Esophagus squamous epithelium (tissue), 5 donors: ENCODE measurements at places on chromosomes 16 and 17. TPM values are rescaled to one million over a fixed set of nuclear protein-coding genes. Genes with fewer than 3 reads are reported as not detected.

- H3K4me1 ChIP-seq, result no peaks in the 10 kb centered on the region
- peak overlapping the region; percentile 86 for H3K27ac ChIP-seq
- no peak overlapping the region for H3K4me3 ChIP-seq
These were observed 40.4 kb upstream of the DHX8 start for GRCh38 chr17:43443381-43443780.

- peaks cover 42% of the 10 kb centered on the region for H3K36me3 ChIP-seq
- H3K4me3 ChIP-seq, result no peak overlapping the region
- no peaks in the 10 kb centered on the region for H3K27me3 ChIP-seq
- H3K27ac ChIP-seq, result no peak overlapping the region
These were observed 211.2 kb downstream of the RPTOR start for GRCh38 chr17:80755650-80756405.

DNA sequence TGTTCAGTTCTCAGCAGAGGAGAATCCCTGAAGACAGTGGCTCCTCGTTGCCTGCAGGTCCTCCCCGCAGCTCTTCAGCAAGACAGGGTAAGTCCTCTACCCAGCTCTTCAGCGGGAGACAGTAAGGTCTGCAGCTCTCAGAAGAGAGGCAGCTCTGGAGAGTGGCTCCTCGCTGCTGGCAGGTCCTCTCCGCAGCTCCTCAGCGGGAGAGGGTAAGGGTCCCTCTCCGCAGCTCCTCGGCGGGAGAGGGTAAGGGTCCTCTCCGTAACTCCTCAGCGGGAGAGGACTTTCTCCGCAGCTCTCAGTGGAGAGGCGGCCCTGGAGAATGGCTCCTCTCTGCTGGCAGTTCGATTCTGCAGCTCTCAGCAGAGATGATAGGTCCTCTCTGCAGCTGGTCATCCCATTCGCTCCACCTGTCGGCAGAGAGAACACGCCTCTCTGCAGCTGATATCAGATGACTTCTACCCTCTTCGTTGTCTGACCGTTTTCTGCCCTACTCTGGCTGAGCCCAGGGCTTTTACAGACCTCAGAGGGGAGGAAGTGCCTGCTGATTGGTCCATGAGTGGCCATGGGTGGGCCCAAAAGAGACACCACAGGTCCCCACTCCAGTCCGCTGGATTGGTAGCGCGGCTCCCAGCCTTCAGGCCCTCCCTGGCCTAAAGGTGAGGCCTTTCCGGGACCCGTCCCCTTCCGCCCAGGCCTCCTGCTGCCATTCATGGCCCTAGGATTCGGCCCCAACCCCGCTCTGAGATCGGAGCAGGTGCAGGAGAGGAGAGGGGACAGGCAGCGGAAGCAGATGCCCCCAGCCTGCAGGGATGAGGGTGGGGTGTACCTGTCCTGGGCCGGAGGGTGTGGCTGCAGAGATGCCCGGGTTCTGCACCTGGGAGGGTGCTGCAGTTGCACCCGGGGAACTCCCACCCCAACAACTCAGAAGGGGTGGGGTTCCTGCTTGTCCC lies 11.9 kb upstream of the SHCBP1 start:
- H3K4me3 ChIP-seq, result no peak overlapping the region
- H3K4me1 ChIP-seq, result no peaks in the 10 kb centered on the region
- no peaks in the 10 kb centered on the region for H3K27me3 ChIP-seq
- H3K27ac ChIP-seq, result no peak overlapping the region

DNA sequence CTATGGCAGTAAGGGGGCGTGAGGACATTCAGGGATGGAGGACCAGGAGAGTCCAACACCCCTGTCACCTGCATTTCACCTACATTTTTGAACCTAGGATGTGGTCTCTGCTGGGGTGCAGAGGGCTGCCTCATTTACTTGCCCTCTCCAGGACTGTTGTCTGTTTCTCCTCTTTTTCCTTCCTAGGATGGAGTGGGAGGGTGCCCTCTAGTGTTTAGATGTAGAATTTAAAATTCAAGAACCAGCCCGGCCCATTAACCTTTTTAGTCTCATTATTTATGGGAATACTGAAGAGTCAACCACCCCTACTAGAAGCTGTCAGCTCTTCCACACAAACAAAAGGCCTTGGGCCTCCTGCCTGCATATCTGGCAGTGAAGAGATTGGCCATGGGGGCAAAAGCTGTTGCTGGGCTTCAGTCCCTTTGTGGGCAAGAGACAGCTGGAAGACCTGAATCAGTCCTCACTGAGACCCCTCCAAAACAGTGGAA lies 2.5 kb upstream of the STARD3 start:
- no peaks in the 10 kb centered on the region for H3K36me3 ChIP-seq
- no peak for DNase-seq
- H3K27ac ChIP-seq, result no peak overlapping the region
- no peak overlapping the region for H3K4me3 ChIP-seq
- peaks cover 63% of the 10 kb centered on the region for H3K4me1 ChIP-seq
- H3K27me3 ChIP-seq, result peaks cover 23% of the 10 kb centered on the region

GRCh38 chr17:68800751-68801150 lies 154.4 kb downstream of the ABCA8 start:
- no peaks in the 10 kb centered on the region for H3K36me3 ChIP-seq
- no peak overlapping the region for H3K27ac ChIP-seq
- no peak for DNase-seq
- H3K4me1 ChIP-seq, result no peaks in the 10 kb centered on the region

DNA sequence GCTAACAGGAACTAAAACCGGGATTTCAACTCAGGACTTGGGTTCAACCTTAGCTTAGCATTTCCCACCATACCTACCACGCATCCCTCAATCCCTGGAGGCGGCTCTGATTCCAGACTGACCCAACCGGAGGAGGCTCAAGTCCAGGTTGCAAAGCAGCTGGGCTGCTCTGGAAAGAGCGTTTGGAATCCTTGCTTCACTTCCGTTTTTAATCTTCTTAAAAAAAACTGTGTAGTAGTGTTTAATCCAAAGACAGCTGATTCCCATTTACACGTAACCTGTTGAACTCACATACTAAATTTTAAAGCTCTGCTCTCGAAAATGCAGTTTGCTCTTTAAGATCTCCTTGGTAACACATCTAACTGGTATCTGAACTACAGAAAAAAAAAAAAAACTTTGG lies 50.0 kb downstream of the NXN start:
- DNase-seq, result no peak
- H3K4me1 ChIP-seq, result peaks cover 47% of the 10 kb centered on the region
- H3K27me3 ChIP-seq, result no peaks in the 10 kb centered on the region
- peaks cover 4% of the 10 kb centered on the region for H3K36me3 ChIP-seq
- no peak overlapping the region for H3K27ac ChIP-seq
- H3K4me3 ChIP-seq, result no peak overlapping the region

DNA sequence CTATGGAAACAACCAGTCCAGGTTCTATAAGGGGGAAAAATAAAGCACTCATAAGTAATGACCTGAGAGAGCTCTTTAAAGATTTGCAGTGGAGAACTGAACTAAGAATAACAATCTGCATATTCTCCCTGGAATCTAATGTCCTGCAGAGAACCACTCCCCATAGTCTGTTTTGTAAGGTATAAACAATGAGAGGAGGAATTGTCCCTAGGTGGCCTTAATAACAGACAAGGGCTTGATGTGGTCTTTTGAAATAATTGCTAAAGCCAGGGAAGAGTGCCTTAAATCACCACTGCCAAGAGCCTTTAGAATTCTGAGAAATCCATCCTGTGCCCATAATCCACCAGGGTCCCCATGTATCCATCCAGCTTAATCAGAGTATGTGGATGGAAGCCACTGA lies 106.3 kb downstream of the CDH11 start:
- H3K27me3 ChIP-seq, result no peaks in the 10 kb centered on the region
- no peak overlapping the region for H3K4me3 ChIP-seq
- DNase-seq, result no peak
- no peaks in the 10 kb centered on the region for H3K4me1 ChIP-seq
- H3K27ac ChIP-seq, result no peak overlapping the region
- H3K36me3 ChIP-seq, result no peaks in the 10 kb centered on the region

DNA sequence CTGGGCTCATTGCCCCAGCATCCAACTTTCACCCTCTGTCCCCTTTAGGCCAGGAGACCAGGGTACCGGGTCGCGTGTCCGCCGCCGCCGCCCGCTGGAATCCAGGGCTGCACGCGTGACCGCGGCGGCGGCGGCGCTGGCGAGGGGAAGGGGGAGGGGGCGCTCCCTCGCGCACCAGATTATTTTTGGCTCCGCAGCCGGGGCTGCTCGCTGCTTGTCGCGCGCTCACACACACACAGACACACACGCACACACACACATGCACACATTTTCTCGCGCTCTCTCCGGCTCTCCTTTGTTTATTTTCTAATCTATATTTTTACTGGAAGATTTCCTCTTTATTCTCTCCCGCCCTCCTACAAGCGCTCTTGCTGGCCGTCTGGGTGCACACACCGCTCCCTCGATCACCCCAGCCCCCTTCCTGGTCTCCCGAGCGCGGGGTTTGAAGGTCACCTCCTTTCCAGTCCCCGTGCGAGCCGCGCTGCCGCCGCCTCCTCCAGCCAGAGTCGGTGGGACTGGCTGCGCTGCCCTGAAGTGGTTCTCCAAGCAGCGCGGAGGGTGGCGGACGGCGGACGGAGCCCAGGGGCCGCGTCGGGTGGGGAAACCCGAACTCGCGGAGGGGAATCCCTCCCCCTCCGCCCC lies 921.4 kb upstream of the EEF2KMT start:
- no peak overlapping the region for H3K27ac ChIP-seq
- no peaks in the 10 kb centered on the region for H3K4me1 ChIP-seq
- no peak for DNase-seq

DNA sequence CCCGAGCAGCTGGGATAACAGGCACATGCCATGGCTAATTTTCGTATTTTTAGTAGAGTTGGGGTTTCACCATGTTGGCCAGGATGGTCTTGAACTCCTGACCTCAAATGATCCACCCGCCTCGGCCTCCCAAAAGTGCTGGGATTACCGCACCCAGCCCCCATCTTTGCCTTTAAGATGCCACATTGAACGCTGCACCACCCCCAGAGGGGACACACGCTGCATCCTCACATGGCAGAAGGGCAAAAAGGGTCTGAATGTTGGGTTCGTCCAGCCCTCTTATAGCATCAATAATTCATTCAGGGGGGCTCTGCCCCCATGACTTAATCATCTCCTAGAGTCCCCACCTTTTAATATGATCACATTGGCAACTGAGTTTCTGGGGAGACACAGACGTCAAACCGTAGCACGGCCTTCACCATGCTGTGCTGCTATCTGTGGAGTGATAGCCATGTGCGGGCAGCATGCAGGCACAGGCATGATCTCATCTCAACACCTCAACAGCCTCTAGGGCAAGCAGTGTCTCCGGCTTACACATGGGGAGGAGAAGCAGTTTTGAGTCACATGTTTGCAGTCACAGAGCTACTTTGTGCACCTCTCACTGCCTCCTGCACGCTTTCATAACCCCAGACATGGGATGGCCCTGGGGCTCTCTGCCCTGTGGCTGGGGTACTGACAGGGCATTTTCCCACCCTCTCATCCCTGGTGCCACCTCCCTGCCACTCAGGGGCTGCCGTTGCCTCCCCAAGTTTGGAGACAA lies 30.0 kb downstream of the IL21R start:
- no peaks in the 10 kb centered on the region for H3K4me1 ChIP-seq
- no peak overlapping the region for H3K4me3 ChIP-seq

GRCh38 chr17:82247856-82248671 lies 19.2 kb downstream of the SLC16A3 start:
- peaks cover 28% of the 10 kb centered on the region for H3K4me1 ChIP-seq
- DNase-seq, result no peak
- H3K36me3 ChIP-seq, result peaks cover 85% of the 10 kb centered on the region
- H3K27me3 ChIP-seq, result no peaks in the 10 kb centered on the region
- H3K4me3 ChIP-seq, result no peak overlapping the region

DNA sequence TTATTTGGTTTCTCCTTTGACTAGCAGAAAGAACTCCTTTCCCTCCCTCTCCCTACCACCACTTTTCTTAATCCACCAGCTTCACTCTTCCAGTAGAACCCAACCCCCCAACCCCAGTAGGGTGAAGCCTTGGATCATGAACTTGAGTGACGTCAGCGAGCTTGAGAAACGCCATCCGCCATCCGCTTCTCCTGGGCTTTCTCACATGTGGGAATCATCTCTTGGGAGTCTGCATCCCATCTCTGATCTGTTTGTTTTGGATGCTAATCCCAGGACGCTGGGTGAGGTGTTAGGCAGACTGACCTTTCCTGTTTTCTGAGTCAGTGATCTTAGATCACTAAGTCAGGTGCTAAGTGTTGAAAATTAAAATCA lies 16.0 kb upstream of the SOX9 start:
- H3K27ac ChIP-seq, result no peak overlapping the region
- no peaks in the 10 kb centered on the region for H3K4me1 ChIP-seq
- no peaks in the 10 kb centered on the region for H3K27me3 ChIP-seq
- no peak for DNase-seq
- no peaks in the 10 kb centered on the region for H3K36me3 ChIP-seq
- H3K4me3 ChIP-seq, result no peak overlapping the region

DNA sequence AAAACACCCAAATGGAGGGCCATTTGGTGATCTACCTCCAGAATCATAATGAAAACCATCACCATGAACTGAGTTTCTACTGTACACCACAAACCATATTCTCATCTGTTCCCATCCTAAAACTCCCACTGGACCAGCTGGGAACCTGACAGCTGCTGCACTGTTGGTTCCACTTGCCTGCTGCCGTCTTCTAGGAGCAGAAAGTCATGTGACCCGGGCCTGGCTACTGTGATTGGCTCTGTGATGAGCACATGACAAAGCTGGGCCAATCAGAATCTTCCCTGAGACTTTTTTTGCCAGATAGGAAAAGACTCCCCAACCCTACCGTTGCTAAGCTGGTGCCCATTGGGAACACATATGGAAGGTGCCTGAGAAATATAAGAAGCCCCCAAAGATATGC lies 264.2 kb downstream of the MRTFB start:
- no peaks in the 10 kb centered on the region for H3K27me3 ChIP-seq
- no peaks in the 10 kb centered on the region for H3K36me3 ChIP-seq
- no peak overlapping the region for H3K27ac ChIP-seq
- H3K4me1 ChIP-seq, result peaks cover 3% of the 10 kb centered on the region

GRCh38 chr17:9932491-9932890 lies 27.4 kb upstream of the RCVRN start:
- no peaks in the 10 kb centered on the region for H3K36me3 ChIP-seq
- H3K4me3 ChIP-seq, result no peak overlapping the region
- no peaks in the 10 kb centered on the region for H3K4me1 ChIP-seq
- H3K27ac ChIP-seq, result no peak overlapping the region
- H3K27me3 ChIP-seq, result no peaks in the 10 kb centered on the region
- no peak for DNase-seq

- no peaks in the 10 kb centered on the region for H3K27me3 ChIP-seq
- no peak overlapping the region for H3K27ac ChIP-seq
- no peak overlapping the region for H3K4me3 ChIP-seq
These were observed 83.3 kb downstream of the GSG1L start for GRCh38 chr16:27980076-27980775.

- peaks cover 11% of the 10 kb centered on the region for H3K4me1 ChIP-seq
- H3K4me3 ChIP-seq, result no peak overlapping the region
- H3K27me3 ChIP-seq, result no peaks in the 10 kb centered on the region
- H3K36me3 ChIP-seq, result no peaks in the 10 kb centered on the region
- DNase-seq, result no peak
These were observed 50.3 kb downstream of the ZFPM1 start for GRCh38 chr16:88503374-88503770.

- no peak for DNase-seq
- no peak overlapping the region for H3K27ac ChIP-seq
- no peak overlapping the region for H3K4me3 ChIP-seq
- no peaks in the 10 kb centered on the region for H3K4me1 ChIP-seq
These were observed 26.3 kb downstream of the UBALD1 start for GRCh38 chr16:4588386-4588785.

Gene CD300A
- 4.4 TPM for total RNA-seq

Gene ORC6
- total RNA-seq, result 4.6 TPM

Gene TBC1D3
- total RNA-seq, result not detected

Gene SCGB1C2
- total RNA-seq, result not detected

Gene NACA2
- total RNA-seq, result not detected

Gene CPNE7
- total RNA-seq, result 1.7 TPM

Gene MYH11
- 1,349 TPM for total RNA-seq

Gene FADS6
- total RNA-seq, result 0.19 TPM
